DMS79 treated with DMSO at 0.1 percent for 48 hours (cell line): ENCODE measurements at places on chromosomes 7 and 10.
A peak's percentile ranks its signal among the peaks of the same experiment; 100 is the strongest.

DNA sequence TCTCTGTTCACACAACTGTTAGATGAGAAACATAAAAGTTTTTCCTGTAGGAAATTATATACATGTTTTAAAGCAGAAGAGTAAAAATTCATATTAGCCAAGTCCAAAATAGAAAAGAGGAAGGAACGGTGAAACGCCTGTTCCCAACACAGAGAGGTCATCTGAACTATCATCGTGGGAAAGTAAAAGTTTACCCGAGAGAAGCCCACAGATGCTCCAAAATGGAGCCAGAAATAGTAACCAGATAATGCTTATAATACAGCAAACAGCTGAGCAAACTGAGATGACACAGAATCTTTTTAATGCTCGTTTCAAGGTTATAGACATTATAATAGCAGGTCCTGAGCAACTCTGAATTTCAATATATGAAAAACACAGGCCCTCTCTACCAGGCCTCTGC lies 24.5 kb downstream of the FRMD4A start:
- no peak for DNase-seq

GRCh38 chr10:132388891-132389432 lies 8.0 kb upstream of the PWWP2B start:
- no peak for DNase-seq

GRCh38 chr10:62640411-62640810 lies 164.1 kb upstream of the ADO start:
- no peak for DNase-seq

DNA sequence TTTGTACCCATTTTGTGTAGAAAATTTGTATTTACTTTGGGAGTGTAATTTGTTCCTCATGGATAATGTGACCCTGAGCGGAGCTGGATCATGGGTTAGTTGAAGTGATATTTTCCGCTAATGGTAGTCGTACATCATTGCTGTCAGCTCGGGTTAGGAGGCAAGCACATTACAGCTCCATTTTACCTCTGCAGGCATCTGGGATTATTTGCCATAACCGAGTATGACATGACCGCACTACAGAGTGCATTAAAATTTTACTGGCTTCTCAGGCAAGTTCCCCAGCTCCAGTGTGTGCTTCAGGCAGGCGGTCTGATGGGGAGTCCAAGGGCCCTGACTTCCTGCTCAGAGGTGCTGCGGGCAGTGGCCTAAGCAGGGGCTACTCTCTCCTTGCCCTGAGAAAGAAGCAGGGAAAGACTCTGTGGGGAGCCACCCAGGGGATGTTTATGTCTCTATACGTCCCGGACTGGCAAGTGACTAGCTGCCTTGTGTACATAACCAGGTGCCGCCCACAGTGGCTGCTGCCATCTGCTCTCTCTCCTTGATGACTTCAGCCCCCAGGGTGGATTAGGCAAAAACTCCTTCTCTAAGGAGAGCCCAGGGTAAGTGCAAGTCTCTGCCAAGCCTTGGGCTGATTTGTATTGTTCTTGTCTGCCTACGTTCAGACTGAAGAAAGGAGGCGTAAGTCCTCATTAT lies 685.3 kb upstream of the GALNT17 start:
- peak; percentile 16 for DNase-seq

GRCh38 chr7:158275711-158276413 lies 311.8 kb downstream of the PTPRN2 start:
- DNase-seq, result no peak

GRCh38 chr10:78506614-78507013 lies 473.0 kb downstream of the RPS24 start:
- DNase-seq, result no peak

GRCh38 chr7:76403780-76404494 lies 5.6 kb downstream of the SSC4D start:
- no peak for DNase-seq
